RKO (cell line): ENCODE measurements at places on chromosomes 2 and 18.

DNA sequence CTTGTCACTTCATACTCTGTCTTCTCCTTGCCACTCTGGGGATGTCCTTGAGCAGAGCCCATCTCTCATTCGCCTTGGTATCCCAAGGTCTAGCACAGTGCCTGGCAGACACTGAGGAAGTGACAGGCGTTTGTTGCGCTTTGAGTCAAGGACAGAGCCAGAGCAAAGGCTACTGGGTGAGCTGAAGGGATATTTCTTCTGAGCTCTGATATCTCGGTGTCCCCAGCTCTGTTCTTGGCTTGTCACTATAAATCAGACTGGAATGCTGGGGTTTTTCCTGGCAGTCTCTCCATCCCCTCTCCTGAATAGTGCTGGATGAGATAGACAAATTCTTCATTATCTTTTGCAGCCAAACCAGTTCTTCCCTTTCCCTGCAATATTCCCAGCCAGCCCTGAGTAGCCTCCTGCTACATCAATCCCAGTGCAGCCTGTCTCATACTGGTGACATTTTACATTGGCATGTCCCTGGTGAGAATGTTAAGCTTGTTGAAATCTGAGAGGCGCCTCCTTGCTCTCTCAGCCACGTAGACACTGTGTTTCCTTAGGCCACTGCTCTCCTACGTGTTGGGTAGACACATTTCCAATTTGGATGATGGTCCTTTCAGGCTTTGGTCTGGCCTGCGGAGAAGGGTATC is 61.7 kb downstream of the CTIF start:
- DNase-seq = no peak

DNA sequence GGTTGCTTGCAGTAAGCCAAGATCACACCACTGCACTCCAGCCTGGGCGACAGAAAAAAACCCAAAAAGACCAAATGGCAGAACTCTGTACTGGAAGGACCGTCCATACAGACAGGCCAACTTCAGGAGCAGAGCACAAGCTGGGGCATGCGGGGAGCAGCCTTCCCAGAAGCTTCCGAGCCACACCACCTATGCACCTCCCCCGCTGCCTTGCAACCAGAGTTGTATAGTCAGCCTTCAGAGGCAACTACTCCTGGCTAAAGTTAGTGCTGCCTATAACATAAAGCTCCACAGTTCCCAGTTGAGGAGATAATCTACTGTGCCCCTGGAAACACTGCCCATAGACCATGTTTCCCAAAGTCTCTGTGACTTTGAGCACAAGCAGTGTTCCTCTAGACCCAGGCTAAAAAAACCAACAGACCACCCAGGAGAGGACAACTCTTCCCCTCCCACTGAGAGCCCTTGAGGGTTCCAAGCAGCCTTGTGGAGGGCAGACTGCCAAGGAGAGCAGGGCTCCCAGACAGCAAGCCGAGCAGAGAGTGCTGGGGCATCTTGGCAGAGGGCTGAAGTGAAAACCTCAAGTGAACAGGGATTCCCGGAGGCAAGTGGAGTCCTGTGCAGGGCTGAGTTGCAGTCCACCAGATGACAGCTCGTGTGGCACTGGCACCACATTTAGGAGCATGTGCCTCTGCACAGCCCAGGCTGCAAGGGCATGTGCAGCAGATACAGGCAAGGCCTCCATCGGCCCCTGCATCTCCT is 6.8 kb downstream of the SFT2D3 start:
- no peak for DNase-seq

GRCh38 chr2:18005411-18005810 is 126.9 kb downstream of the KCNS3 start:
- DNase-seq = no peak

GRCh38 chr2:174693344-174693743 is 70.9 kb downstream of the CHRNA1 start:
- no peak for DNase-seq

GRCh38 chr2:126696644-126697520 is 40.9 kb downstream of the GYPC start:
- DNase-seq = no peak

- DNase-seq = no peak
Measured at GRCh38 chr2:33166287-33166881, 219.6 kb downstream of the LTBP1 start.

DNA sequence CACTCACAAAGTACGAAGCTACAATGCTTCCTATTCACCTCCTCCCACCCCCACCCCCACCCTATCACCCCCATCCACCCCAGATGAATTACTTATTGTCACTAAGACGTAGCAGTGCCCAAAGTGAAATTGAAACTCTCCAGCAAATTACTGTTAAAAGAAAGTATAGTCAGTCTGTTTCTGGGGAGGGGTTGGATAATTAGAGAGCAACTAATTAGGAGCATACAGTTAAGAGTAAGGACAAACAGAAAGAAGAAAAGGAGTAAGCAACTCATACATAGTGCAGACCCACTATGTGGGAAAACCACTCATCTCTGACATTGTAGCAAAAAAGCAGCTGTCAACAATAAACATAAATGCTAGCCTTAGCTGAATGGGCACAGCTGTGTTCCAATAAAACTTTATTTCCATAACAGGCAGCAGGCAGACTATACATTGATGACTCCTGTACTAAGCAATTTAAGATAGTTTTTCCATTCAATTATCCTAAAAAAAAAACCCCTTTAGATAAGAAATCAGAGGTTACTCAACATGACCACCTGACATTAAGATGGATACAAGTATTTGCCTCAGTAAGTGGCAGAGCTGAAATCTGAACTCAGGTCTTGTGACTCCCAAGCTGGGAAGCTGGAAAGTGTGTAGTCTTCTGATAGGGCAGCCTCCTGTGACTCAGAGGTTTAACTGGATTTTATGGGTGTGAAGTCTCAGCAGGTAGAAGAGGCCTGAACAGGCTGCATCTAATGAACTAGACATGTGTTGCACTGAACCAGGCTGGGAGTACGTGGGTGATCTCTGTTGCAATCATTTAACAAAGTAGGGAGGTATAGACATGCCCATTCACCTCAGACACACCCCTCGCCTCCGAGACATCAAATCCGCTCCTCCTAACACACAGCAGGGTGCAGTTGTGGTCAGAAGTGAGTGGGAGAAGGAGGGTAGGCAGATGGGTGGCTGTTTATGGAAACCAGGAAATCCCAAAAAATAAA is 171.8 kb upstream of the KLF7 start:
- DNase-seq = peak; percentile 53

DNA sequence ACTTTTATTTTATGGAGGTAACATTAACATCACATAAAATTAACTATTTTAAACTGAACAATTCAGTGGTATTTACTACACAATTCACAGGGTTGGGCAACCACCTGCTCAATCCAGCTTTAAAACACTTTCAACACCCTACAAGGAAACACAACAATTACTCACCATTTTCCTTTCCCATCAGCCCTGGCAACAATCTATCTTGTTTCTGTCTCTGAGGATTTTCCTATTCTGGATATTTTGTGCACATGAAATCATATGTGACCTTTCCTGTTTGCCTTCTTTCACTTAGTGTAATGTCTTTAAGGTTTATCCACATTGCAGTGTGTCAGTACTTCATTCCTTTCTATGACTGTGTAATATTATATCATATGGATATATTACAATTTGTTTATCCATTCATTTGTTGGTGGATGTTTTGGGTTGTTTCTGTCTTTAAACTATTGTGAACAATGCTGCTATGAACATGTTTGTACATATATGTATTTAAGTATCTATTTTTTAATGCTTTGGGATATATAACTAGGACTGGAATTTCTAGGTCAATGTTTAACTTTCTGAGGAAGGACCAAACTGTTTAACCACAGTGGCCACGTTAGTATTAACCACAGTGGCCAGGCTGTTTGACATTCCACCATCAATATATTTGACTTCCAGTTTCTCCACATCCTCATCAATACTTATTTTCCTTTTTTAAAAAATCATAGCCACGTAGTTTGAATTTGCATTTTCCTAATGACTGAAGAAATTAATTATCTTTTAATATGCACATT is 72.4 kb upstream of the KIF5C start:
- DNase-seq = no peak

GRCh38 chr2:223238301-223238700 is 186.3 kb downstream of the KCNE4 start:
- DNase-seq = no peak

GRCh38 chr2:182101263-182101662 is 115.6 kb downstream of the PPP1R1C start:
- DNase-seq = peak; percentile 21

DNA sequence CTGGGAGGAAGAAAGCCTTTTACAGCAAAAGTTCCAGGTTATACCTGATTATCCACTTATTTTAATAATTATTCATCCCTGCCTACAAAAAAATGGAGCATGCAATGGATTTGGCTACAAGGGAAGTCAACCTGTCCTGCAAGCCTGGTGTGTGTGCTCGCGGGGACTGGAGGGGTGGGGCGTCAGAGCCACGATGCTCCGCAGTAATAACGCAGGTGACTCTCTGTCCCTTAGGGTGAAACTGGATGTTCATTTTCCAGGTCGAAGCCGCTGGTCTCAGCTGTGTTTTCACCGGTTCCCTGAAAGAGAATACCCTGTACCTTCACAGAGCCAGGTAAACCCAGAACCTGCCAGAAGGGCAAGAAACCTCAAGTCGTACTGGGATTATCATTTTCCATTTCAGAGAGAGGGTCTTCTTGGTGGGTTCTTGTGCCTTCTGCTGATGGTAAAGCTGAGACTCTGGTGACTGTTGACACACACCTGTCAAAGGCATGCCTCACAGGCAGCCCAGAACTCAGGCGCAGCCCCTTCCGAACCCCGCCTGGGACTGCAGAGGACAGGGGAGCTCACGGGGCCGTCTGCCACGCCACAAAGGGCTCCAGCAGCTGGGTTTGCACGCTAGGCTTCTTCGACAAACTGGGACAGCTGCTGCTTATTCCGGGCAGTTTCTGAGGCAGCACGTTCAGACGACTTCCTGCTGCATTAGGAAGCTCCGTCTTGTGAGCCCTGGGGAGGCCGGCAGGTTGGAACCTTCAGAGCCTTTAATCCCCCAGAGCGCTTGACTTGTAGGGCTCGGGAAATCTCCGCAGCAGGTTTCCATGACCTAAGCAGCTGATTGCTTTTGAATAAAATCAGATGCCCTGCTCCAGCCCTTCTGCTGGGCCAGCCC is 58.6 kb downstream of the KCNG2 start:
- DNase-seq = no peak

DNA sequence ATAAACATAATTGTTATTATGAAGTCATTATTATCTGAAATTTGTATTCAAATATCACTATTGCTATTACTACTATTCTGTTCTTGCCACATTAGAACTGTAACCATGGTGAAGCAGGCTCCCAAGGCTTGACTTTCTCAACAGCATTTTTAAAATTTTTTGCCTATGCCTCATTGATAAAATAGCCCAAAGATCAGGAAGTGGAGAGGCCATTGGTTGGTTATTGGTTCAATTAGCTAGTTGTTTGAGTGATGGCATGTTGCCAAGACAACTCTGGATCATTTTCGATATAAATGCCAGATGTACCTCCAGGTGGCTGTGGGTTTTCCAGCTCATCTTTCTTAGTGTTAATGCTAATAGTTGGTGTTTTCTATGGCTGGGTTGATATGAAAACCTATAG is 513.5 kb downstream of the TRIB2 start:
- no peak for DNase-seq

DNA sequence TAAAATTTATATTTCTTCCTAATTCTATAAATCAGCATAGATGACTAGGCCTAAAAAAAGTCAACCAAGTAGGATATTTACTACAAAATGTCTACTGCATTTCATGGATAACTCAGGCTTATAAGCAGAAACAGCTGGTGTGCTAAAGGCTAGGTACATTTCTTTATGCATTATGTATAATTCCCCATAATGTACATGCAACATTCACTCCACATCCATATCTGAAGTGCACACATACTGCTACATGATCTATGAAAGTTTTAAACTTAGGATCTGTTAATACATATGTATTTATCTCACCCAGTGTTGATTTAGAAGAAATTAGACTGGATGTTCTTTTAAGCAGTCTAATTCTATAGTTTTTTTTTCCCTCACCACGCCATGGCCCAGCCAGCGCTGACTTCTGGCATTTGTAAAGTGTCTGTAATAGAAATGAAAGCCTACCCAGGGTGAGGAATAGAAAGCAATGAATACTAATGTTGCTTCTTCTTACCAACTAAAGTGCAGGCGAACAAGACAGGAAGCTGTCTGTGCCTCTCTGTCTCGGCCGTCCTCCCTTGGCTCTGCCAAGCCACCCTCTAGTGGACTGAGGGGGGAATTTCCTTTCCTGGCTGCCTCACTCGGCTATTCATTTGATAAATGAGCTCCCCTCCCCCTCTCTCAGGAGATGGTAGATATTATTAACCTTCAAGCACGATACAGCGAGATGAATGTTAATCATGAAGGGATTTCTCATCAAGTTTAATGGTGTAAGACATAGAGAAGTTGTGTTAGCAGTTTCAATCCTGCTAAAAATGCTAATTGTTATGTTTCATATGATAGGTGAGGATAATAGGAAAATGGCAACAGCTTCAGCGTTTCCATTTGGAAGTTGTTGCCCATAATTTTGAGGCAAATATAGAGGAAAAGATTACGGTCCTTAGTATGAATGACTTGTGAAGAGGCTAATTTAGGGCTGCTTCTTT is 384.5 kb downstream of the MTX2 start:
- peak; percentile 89 for DNase-seq

GRCh38 chr18:73719611-73720010 is 428.0 kb downstream of the FBXO15 start:
- no peak for DNase-seq

- DNase-seq = no peak
Measured at GRCh38 chr2:113232740-113233139, 46.0 kb downstream of the PAX8 start.

DNA sequence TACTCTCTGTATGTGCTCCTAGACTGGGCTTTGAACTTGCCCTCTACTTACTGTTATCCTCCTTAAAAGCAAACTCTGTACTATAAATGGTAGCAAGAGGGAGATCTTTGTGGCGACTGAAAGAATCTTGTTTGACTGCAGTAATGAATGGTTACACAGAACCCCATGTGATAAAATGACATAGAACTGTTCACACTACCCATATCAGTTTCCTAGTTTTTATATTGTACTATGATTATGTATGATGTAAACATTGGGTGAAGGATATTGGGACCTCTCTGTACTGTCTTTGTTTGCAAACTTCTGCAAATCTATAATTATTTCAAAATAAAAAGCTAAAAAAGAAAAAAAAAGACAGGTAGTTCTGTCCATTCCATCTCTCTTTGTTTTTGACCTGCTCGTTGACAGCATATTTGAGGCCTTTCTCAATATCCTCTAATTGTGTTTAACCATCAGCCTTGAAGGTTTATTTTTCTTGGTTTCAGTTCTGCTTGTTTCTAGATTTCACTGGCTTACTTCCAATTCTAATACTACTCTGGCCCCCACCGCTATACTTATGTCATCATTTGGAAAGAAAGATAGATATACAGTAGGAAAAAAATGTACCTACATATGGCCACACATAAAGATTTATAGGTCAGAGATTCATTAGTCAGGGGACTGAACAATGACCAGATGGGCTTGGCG is 79.2 kb upstream of the MYO3B start:
- DNase-seq = no peak

GRCh38 chr18:3358310-3358709 is 91.7 kb upstream of the TGIF1 start:
- no peak for DNase-seq
